ENCODE measurements at places on chromosomes 13 and 19. TPM values are rescaled to one million over a fixed set of nuclear protein-coding genes. Genes with fewer than 3 reads are reported as not detected.

Gene TMIGD2
- not detected for total RNA-seq

Gene PLPPR2
- total RNA-seq = 19.1 TPM

Gene BBC3
- total RNA-seq = 7.0 TPM

Gene PMIS2
- total RNA-seq = not detected

Gene NMRK2
- not detected for total RNA-seq

Gene PLIN4
- total RNA-seq = 9.3 TPM

Gene KLF1
- not detected for total RNA-seq

Gene SOX1
- not detected for total RNA-seq

Gene ZNF709
- total RNA-seq = 3.7 TPM

Gene COX7A1
- not detected for total RNA-seq

Gene CEACAM3
- total RNA-seq = not detected

Gene FFAR3
- total RNA-seq = not detected

Gene DLEU7
- not detected for total RNA-seq

Gene KIR3DL2
- not detected for total RNA-seq

Gene PPP1R37
- total RNA-seq = 32.9 TPM

Gene NLRP7
- total RNA-seq = not detected

Gene PSG11
- total RNA-seq = not detected

Gene CBY2
- not detected for total RNA-seq
